H1 (cell line): ENCODE measurements at places on chromosomes 5 and 9. TPM values are rescaled to one million over a fixed set of nuclear protein-coding genes. Genes with fewer than 3 reads are reported as not detected.

Gene OBP2B
- not detected in 2 replicates for total RNA-seq

DNA sequence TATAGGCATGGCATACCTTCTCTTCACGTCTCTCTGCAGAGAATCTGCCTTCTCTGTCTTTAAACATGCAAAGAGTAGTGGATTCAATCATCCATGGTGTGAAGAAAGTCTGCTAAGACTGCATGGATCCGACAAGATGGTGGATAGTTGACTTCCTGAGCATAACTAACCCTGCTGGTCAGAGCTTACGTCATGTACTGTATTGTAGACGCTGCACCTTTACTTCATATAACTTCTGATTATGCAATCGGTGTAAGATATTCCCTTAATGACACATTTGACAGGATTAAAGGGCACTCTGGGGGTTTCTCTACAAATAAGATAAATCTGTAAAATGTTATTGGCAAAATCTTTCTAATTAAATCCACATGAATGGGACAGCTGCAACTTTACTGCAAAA, 240.3 kb upstream of the NREP start:
- no peak for DNase-seq

- peak; percentile 10 for DNase-seq
Measured at GRCh38 chr5:170132269-170132975, 26.7 kb downstream of the FOXI1 start.

Gene CDC20B
- not detected in 2 replicates for total RNA-seq

GRCh38 chr5:122967085-122967484, 69.4 kb downstream of the PPIC start:
- DNase-seq: no peak

DNA sequence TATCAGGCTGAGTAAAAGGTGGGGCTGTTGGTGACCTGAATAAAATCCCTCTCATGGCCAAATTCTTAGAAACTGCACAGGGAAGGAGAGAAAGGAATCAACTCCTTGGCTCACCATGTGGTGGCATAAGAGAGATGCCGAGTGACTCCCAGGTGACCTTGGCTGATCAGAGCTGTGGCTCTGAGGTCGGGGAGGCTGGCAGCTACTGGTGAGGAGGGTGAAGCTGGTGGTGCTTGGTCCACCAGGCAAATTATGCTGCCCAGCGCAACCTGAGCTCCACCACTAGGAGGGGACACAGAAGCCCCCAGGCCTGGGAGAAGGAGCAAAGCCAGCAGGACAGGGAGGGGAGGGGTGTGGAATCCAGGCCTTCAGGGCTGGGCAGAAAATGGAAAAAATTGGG, 111.2 kb upstream of the IL12B start:
- DNase-seq: peak; percentile 63

Gene FAM169A
- total RNA-seq: 78.7 and 83.1 TPM in 2 replicates

DNA sequence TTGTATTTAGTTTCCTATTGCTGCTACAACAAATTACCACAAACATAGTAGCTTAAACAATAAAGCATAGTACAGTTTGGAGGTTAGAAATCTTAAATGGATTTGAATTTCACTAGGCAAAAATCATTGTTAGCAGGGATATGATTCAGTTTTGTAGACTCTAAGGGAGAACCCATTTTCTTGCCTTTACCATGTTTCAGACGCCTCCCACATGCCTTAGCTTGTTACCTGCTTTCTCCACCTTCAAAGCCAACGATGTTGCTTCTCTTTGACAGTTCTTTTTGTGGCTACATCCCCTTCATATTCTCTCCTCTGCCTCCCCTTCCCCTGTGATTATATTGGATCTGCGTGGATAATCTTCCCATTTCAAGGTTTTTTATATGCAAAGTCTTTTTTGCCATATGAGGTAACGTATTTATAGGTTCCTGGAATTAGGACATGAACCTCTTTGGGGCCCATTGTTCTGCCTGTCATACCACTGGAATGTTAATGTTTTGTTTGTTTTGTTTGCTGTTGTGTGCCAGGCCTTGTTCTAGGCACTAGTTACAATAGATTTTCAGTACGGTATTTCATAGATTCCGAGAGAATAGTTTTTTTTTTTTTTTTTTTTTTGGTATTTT, 54.1 kb downstream of the UHRF2 start:
- no peak for DNase-seq

GRCh38 chr5:172509405-172509781, 55.1 kb upstream of the SH3PXD2B start:
- DNase-seq: no peak

DNA sequence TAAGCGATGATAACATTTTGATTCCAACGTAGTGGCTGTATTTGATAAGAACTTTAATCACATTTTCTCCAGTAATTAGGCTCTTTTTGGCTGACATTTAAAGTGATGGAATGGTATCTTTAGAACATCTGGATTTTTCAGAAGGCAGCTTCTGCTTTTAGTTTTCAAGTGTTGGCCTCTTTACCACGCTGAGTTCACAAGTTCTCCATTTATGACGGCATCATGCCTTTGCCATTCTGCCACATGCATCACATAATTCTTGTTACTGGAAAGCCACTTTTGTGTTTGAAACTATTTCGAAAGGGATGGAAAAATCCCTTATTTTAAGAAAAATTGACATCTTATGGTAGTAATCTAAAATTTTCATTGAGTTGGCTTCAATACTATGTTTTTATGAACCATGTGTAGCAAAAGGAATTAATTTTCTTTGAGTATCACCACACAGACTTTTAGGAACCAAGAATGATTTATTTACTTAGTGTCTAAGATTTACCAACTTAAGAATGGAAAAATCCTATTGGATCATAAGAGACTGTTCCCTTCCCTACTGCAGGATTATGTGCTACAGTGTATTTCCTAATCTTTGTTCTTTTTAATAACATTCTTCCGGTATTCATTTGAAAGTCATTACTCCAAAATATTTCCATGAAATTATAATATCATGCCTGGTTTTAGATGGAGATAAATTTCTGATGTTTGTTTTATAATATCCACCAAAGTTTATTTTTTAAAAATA, 344.2 kb downstream of the ADGRV1 start:
- DNase-seq: no peak

DNA sequence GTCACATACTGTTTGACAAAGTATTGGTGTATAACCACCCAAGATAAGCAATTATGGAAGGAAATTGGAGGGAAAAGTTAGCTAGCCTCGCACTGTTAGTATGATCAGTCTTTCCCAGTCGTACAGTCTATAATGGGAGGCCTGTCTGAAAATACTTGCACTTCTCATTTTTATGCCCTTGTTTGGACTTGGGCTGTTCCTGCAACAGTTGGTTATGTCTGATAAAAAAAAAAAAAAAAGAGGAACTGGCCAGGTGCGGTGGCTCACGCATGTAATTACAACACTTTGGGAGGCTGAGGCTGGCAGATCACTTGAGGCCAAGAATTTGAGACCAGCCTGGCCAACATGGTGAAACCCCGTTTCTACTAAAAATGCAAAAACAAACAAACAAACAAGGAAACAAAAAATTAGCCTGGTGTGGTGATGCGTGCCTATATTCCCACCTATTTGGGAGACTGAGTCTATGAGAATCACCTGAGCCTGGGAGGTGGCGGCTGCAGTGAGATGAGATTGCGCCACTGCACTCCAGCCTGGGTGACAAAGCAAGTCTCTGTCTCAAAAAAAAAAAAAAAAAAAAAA, 58.3 kb upstream of the ANKRD33B start:
- DNase-seq: no peak

Gene DCANP1
- total RNA-seq: not detected in 2 replicates

Gene SH3TC2
- 0.77 and 0.80 TPM in 2 replicates for total RNA-seq

- DNase-seq: no peak
Measured at GRCh38 chr9:83379045-83379444, 159.2 kb downstream of the FRMD3 start.

DNA sequence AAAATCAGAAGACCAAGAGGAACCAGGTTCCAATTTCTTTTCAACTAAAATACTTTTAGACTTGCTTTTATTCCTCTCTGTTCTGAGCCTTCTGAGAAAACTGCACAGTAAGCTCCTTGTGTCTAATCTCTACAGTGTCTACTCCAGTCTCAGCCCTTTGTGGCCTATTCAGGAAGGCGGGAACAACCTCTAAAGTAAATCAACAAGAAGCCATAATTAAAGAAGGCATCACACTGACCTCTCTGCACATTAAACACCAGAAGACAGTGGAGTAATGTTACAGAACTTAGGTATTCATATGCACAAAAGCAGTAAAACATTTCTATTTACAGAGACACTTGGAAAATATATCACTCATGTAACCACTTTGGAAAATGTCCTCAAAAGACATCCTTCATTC, 14.9 kb downstream of the XPA start:
- DNase-seq: no peak

- no peak for DNase-seq
Measured at GRCh38 chr9:64773491-64773931, 511.5 kb downstream of the FOXD4L5 start.
